Lung (tissue), 17 donors: ENCODE measurements at places on chromosomes 2 and 18. TPM values are rescaled to one million over a fixed set of nuclear protein-coding genes. Genes with fewer than 3 reads are reported as not detected.

- DNase-seq = no peak
Observed at GRCh38 chr2:26347286-26347865, 787 bp upstream of the ADGRF3 start.

DNA sequence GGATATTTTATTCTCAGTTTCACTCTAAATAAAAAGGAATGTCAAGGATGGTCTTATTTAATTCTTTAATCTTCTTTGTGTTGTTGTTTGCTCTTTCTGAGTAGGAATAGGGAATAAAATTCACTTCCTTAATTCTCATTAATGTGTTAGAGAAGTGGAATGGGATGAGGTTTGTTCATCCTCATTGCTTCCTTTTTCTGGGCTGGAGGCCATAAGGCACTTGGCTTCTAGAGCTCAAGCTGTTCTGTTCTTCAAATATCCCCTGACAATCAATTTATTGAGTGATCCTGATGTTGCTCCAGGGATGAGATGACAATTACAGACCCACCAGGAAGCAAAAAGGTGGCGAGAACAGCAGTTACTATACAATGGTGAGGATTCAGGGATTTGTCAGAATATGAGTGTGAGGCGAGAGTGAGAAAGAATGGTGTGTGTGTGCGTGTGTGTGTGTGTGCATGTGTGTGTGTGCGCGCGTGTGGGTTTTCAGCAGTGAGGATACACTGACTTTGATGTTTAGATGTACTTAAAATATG lies 557.6 kb upstream of the FANCL start:
- no peak for DNase-seq

DNA sequence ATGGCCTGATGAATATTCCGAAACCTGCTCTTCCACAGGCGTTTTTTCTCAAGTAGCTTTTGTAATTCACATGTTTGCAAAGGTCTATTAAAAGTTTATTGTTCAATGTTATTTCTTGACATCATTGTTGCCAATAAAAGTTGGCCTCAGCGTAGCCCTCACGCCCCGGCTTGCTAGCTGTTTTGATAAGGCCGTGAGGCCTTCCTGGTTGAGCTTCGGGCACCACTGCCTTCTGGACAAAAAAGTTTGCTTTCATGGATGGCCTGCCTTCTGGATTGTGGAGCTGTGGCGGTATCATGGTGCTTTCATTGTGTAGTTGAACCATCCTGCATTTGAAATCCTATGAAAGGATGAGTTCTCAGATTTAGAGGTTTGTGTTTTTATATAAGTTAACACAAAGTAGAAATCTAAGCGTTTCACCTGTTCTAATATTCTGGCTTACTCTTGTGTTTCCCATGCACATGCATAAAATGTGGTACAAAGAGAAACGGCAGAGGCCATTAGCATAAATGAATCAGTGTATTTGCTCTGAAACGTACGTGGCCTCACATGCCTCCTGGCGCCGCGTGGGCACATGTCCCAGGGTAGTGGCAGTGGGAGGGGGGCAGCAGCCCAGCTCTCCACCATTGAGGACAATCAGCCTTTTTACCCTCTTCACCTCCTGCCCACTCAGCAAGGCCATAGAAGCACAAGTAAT lies 134.5 kb downstream of the NCK2 start:
- DNase-seq = no peak

GRCh38 chr18:40651163-40651562 lies 1303.9 kb upstream of the PIK3C3 start:
- no peak for DNase-seq

GRCh38 chr18:77054288-77054605 lies 78.3 kb downstream of the MBP start:
- no peak for DNase-seq

GRCh38 chr2:96977631-96978195 lies 8.7 kb downstream of the FAM178B start:
- DNase-seq = peak; percentile 61

GRCh38 chr2:227772932-227773331 lies 27.2 kb downstream of the SCYGR8 start:
- DNase-seq = no peak

DNA sequence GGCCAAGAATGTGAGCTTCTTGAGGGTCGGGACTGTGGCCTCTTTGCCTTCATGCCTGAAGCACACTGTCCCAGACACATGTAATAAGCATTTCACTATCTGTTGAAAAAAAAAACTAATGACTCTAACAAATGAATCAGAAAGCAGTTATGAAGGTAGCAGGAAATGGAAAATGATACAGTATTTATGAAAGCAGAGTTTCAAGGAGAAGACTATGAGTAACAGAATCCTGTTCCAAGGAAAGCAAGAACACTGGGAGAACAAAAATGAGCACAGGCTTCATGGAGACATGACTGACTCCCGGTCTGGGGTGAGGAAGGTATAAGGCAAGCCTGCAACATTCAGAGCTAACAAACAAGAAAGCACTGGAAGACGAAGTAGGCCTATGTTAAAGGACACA lies 190.8 kb downstream of the RNF152 start:
- DNase-seq = no peak

Gene GKN1
- not detected for total RNA-seq

Gene IFIH1
- total RNA-seq = 21.5 TPM

Gene GPC1
- 23.2 TPM for total RNA-seq

Gene CD8B
- 0.28 TPM for total RNA-seq

Gene SCYGR4
- not detected for total RNA-seq
